ENCODE measurements at places on chromosomes 3 and 15.
A peak's percentile ranks its signal among the peaks of the same experiment; 100 is the strongest.

GRCh38 chr3:43266451-43266850 is 19.9 kb upstream of the SNRK start:
- DNase-seq = no peak

DNA sequence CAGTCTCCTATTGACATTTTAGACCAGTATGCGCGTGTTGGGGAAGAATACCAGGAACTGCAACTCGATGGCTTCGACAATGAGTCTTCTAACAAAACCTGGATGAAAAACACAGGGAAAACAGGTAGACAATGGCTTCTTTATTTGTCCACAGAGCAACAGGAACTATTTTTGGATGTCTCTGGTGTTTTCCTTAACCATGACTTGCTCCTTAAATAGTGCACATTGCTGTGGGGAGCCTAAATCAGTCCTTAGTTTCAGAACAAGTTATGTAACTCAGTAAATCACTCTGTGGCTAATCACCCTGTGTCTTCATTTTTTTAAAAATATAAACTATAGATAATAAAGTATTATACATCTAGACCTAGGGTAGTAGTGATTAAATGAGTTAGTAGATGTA is 383.7 kb downstream of the FEZF2 start:
- DNase-seq = no peak

- DNase-seq = peak; percentile 51
Measured at GRCh38 chr3:11060500-11061251, 68.1 kb downstream of the SLC6A1 start.

GRCh38 chr15:99451484-99451883 is 114.3 kb upstream of the MEF2A start:
- DNase-seq = no peak

GRCh38 chr3:29079358-29079757 is 201.5 kb upstream of the RBMS3 start:
- no peak for DNase-seq

GRCh38 chr15:20341901-20342600 is 199.5 kb downstream of the GOLGA6L6 start:
- DNase-seq = no peak

GRCh38 chr15:29138260-29138659 is 131.4 kb downstream of the NSMCE3 start:
- DNase-seq = no peak

- DNase-seq = no peak
Measured at GRCh38 chr15:57705746-57706404, 639 bp upstream of the POLR2M start.

DNA sequence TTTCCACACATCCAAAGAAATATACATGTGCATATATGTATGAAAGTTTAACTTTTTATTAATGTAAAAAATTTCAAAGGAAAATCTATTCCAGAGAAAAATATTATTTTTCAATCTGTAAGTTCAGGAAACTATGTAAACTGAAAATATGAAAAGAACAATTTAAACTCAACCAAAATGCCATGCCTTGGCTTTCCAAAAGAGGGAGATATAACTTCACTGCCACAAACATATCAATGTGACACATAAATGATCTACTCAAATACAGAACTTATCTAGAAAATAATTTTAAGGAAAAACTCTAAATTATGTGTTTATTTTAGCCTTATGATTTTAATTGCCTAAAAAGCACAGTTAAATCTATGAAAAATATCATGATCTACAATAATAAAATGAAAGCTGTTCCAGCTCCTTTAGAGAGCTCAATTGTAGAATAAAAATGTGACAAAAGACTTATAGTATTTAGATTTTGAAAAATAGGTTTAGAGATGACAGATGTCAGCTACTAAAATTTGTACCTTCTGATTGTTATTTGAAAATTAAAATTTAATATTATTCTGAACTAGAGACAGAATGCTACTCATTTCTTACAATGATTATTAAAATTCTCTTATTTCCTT is 94.8 kb downstream of the GBE1 start:
- peak; percentile 41 for DNase-seq

- DNase-seq = no peak
Measured at GRCh38 chr3:148074946-148075345, 622.8 kb upstream of the AGTR1 start.

DNA sequence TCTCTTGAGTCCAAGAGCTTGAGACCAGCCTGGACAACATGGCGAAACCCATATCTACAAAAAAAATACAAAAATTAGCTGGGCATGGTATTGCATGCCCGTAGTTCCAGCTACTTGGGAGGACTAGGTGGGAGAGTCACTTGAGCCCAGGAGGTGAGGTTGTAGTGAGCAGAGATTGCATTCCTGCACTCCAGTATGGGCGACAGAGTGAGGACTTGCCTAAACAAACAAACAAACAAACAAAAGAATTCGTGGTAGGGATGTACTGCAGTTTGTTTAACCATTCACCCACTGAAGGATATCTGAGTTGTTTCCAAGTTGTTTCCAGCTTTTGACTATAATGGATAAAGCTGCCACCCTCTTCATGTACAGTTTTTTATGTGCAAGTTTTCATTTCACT is 7.5 kb upstream of the NMD3 start:
- DNase-seq = no peak

Measured in fibroblast of skin of back (primary cell).